Lung microvascular endothelial cell (primary cell): ENCODE measurements at places on chromosomes 6 and 20. TPM values are rescaled to one million over a fixed set of nuclear protein-coding genes. Genes with fewer than 3 reads are reported as not detected.

Gene SAMD10
- 3.1 and 3.2 TPM in 2 replicates for total RNA-seq

Gene CITED2
- 10.7 and 15.9 TPM in 2 replicates for total RNA-seq

Gene BNIP5
- not detected in 2 replicates for total RNA-seq

DNA sequence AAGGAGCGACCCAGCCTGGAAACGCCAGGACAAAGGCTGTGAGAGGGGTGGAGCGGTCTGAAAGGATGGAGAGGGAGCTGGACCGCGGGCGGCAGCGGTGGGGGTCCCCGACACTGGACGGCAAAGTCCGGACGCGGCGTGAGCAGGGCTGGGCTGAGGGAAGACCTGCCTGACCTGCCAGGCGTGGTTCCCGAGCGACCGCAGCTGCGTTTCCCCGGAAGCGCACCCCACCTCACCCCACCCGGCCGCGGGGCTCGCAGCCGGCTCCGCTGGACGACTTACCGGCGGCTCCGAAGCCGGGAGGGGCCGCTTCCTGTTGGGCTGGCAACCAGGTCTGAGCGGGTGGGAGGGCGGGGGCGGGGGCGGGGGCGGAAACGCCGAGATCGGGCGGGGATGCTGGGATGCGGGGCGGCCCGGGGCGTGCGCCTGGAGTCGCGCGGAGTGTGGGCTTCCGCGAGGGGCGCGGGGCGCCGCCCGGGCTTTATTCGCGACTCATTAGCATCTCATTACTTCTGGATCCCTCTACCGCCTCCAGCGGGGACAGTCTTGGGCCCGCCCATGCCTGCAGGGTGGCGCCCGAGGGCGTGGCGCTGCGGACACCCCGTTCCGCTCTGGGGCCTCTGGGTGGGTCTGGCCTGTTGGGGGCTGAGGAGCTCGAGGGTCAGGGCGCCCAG, at the start of gene MICAL1:
Gene MICAL1, minus strand, starts transcription at position 336 of the 674 bp plus-strand sequence. CDS start 1,576 bp downstream, outside the sequence.
- DNase-seq = no peak

GRCh38 chr6:36616893-36617521, 22.8 kb downstream of the SRSF3 start:
- DNase-seq = peak; percentile 20

DNA sequence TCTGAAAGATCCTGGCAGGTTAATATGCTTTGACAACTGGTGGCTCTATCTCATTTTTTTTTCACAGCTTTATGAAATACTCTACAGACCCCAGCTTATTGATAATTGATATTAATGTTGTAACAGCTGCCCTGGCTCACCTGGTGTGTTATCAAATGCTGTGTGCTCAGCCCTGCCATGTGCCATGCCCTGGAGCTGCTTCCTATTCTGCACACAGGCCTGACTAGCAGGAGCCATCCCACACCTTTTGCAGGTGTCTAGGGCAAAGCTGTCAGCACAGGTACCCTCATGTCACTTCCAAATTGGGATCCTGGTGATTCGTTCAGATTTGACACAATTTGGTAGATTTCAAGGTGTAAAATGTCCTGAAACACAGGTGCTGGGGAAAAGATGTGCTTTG, 254.6 kb upstream of the MAN1A1 start:
- DNase-seq = no peak

DNA sequence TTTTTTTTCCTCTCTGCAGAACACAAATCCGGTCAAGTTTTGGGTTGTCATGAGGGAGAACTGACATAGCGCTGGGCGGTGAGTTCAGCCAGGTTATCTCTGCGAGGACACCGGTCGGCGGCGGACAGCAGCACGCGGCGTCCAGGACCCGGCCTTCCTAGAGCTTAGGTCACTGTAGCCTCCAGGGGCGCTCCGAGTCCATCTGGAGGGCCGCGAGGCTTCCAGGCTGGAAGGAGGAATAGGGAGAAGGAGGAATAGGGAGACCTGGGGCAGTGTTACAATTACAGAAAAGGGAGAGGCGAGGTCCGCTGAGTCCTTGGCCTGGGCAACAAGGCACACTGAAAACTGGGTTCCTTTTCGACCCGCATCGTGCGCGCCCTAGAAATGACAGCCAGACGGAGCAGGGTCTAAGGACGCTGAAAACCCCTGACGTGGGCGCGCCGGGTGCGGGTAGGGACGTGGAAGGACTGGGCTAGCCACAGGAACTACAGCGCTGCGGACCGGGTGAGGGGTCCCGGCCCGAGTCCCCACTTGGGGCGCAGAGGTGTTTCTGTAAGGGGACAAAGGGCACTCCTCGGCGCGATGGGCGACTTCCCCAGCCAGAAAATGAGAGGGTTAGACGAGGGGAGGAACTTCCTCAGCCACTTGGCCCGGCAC, 536 bp upstream of the FNDC1 start:
- peak; percentile 12 for DNase-seq

DNA sequence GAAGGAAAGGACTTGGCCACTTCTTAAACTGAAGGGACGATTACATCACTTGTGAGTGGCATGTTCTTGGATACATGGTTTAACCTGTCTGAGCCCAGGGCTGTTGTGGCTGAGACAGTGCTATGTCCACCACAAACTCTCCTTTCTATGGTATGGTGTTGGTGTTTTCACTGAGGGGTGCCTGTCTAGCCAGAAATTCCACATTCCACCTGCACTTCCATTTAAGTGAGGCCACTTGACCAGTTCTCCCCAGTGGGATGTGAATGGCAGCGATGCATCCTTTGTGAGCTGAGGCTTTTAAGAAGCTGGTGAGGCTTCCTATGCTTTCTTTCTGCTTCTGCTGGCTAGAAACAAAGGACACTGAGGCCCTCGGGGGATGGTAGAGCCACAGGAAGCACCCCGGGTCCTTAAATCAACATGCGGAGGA, 151.4 kb upstream of the CHD6 start:
- no peak for DNase-seq

DNA sequence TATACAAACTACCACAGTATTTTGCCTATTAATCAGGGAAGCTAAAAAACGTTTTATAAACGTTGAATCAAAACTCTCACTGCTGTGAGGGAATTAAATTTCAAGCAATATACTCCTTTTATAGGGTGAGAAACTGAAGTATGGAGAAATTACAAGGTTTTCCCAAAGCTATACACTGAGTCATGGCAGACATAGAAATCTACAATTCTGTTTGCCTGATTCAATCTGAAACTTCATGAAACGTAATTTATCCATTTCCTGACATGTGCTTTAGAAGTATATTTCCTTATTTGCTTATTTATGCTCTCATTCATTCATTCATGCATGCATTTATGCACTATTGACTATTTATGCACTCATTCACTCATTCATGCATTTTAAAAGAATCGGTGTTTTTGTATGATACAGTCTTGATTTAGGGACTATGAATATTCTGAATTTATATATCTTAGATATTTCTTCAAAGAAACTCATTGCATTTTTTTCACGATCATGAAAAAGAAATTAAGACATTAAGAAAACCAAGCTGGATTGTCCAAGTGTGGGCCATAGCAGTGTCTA, 16.5 kb downstream of the EYA4 start:
- DNase-seq = no peak
